ENCODE measurements at places on chromosomes 7 and 10.

GRCh38 chr10:18610517-18610916, 40.9 kb downstream of the NSUN6 start:
- DNase-seq, result no peak

GRCh38 chr7:149474309-149475120, 13.7 kb upstream of the ZNF777 start:
- DNase-seq, result no peak

DNA sequence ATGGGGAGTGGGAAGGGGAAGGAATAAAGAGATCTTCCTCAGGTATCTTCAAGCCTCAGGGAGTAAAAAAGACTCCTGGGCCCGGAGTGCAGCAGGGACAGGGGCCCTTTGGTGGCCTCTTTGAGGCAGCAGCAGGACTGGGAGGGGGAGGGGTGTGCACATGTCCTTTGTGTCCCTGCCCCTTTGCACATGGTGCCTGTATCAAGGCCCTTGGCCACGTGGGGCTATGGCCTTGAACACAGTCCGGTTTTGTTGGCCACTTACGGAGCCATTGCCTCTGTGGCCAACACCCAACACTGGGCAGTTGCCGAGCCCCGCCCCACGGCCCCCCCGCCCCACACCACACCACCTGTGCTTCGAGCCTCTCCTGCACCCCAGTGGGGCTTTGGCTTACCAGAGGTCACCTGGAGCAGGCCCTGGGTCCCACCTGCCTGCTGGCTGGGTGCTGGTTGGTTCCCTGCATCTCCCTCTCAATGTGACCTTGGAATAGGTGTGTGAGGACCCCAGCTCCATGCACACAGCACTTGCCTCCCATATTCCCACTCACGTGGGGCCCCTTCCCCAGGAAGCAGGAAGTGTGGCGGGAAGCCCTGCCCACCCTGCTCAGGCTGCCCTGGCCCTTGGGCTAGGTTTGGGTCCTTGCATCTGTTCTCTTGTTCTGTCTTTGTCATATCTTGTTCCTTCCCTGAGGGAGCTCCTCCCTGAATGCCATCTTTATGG, 5.4 kb downstream of the SAP25 start:
- peak; percentile 42 for DNase-seq

- no peak for DNase-seq
Observed at GRCh38 chr7:23594879-23595604, 2.1 kb upstream of the CCDC126 start.

DNA sequence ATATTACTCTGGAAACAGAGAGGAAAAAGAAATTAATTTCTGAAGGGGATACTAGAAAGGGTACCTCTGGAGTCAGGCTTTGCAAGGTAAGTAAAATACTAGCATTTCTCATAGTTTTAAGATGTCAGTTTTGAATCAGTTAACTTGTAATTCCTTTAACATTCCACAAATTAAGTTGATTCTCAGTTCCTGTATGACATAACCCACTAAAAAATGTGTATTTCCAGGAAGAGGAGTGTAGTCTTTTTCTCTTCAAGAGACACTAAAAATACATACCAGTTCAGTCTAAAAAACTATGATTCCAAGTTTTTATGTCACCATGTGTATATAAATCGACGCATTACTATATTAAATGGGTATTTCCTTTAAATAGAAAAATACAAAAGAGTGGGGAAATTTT, 113.2 kb downstream of the CDK6 start:
- DNase-seq, result no peak

DNA sequence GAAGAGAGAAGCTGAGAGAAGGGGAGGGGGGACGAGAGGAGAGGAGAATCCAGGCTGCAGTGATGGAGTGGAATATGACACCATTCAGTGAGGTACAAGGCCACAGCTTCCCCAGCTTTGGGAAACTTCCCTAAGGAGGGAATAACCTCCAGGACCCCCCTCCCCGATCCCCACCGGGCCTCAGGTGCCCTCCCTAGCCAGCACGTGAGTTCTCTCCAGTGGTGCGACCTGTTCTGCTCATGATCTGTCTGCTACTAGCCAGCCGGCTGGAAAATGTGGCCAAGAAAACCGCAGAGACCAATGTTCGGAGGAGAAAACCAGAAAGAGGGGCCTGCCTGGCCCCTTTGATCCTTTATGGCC, 39.9 kb upstream of the AGK start:
- DNase-seq, result no peak

DNA sequence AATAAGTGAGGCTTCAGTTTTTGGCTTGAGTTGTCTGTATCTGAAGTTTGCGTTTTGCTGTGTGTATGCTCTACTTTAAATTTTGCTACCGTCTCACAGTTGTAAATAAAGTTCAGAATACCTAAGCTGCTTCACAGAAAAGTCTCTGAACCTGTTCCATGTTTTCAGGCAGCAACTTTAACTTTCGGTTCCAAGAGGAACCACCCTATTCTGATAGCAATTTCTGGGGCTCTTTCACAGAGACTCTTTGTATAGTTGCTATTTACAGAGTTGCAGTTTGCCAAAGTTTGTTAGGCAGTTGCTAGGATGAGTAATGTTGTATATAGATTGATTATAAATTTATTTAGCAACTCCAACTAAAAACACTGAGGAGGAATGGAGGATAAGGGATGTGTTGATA, 5.7 kb downstream of the FAM221A start:
- no peak for DNase-seq

- DNase-seq, result no peak
Observed at GRCh38 chr7:149375234-149376008, 85.4 kb downstream of the ZNF777 start.

- no peak for DNase-seq
Observed at GRCh38 chr10:89118091-89118490, 89.0 kb downstream of the CH25H start.

DNA sequence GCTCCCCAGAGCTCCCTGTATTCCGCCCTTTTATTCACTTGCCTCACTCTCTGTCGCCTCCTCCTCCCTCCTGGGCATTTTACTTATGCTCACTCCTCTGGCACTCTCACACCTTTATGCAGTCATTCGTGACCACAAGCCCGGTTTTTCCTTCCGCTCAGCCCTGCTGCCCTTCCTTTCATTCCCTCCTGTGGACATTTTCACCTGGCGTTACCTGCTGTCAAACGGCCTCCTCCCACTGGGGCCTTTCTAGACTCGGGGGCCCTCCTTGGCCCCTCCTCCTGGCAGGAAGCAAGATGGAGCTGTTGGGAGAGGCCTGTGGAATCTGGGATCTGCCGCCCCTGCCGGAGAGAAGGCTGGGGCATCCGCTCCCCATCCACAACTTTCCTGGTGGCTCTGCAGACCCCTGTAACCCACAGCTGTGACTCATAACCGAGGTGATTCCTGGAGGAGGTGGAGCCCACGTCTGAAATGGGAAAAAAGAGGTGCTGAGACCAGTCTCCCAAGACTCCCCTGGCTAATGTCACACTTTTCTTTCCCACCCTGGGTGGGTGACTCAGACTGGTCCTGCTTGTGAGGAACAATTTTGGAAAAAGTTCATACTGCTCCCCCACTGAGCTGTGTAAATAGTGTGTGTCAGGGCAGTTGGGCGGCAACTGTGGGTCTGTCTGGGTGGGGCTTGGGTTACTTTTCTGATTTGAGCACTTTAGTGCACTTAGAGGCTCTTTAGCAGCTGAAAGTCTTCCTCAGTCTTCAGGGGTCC, 1.2 kb downstream of the VCL start:
- DNase-seq, result peak; percentile 70

GRCh38 chr7:135825406-135825805, 76.8 kb upstream of the FAM180A start:
- DNase-seq, result no peak

- no peak for DNase-seq
Observed at GRCh38 chr7:141389140-141389796, 161.9 kb upstream of the AGK start.

- DNase-seq, result no peak
Observed at GRCh38 chr10:132291826-132292225, 15.9 kb downstream of the STK32C start.

- DNase-seq, result no peak
Observed at GRCh38 chr10:11787374-11787773, 35.8 kb upstream of the PROSER2 start.

GRCh38 chr7:28062197-28062991, 118.2 kb downstream of the JAZF1 start:
- DNase-seq, result no peak

- DNase-seq, result no peak
Observed at GRCh38 chr7:134694299-134694698, 47.6 kb downstream of the BPGM start.

- no peak for DNase-seq
Observed at GRCh38 chr10:48361176-48361575, 54.7 kb downstream of the MAPK8 start.

DNA sequence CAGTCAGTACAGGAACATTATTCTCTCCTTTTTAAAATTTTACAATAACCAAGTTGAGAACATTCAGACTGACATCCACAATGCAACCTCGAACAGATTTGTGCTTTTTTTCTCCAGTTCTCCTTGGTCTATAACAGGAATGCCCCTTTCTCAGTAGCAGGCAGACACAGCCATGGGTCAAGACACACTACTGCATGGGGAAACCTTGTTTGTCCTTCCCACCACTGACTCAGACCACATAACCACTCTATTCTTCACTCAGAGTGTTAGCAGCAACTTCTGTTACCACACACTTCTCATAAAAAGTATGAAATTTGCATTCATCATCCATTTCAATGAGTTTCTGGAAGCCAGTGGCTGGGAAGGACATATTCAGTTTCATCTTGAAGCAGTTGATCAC, 421.7 kb downstream of the ADRA2A start:
- DNase-seq, result no peak

- DNase-seq, result no peak
Observed at GRCh38 chr7:67550801-67551436, 554.3 kb downstream of the TYW1 start.

DNA sequence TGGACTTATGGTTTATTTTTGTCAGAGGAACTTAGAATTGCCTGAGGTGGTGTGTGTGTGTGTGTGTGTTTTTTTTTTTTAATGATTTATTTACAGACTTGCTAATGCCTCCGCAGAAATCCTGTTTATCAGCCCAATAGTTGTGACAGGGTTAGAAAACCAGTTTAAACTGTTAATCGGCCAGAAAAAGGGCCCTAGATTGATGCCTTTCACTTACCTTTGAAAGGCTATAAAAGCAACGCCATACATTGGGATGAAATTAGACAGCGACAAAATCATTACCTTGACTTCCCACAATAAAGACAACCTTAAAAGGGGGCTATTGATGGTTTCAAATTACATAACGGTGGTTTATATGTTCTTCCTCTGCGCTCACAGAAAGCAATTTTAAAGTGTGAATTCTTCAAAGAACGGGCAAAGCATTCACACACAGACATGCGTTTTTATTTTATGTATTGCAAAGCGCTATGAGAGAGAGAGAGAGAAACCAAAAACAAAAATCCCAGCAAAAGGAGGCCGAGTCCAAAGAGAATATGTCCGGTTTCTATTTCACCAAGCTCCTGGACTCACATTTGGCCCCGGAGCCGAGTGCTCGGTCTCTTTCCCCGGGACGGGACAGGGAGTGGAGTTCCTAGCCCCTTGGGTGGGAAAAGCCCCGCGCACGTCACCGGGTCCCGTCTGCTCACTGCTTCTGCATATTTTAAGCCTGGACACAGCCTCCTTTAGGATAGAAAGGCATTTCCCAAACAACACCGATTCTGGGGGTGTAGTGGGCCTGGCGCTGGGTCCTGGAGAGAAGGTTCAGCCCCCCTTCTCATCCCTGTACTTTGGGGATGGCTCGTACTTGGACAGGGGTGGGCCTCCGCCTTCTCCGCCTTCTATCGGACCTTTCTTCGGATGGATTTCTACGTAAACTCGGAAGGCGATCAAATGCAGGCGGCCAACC, 26.8 kb upstream of the VAX1 start:
- no peak for DNase-seq

DNA sequence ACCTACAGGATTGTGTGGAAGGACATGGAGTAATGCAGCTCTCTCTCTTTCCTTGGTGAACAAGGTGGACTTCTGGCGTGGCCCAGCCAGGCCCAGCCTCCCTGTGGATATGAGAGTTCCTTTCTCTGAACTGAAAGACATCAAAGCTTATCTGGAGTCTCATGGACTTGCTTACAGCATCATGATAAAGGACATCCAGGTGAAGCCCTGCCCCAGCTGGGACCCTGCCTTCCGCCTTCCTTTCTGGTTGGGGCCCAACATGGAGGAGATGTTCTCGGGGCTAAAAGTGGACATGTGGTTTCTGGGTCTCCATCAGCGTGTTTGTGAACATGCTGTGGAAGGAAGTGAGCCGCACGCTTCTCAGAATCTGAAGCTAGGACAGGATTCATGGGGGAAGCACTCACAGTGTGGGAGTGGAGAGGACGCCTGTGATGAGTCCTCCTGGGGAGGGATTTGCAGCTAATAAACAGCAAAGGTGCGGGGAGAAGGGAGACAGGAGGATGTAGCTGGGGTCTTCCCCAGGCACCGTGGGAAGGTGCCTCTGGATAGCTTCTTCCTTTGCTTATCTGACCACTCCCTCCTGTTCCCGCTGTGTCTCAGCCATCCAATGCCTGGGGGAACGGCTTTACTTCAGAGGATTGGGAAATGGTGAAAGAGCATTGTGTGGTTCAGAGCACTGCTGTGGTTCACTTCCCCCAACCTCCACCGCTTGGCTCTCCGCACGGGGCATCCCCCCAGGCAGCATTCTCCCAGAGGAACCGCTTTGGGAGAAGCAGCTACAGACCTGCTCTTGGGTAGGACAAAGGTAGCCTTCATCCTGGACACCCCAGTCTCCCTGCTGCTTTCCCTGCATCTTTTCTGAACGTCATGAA, 5.5 kb downstream of the CPA5 start:
- DNase-seq, result no peak

- no peak for DNase-seq
Observed at GRCh38 chr10:5470062-5470751, 29.2 kb downstream of the CALML5 start.

- no peak for DNase-seq
Observed at GRCh38 chr10:43222210-43222720, 44.6 kb downstream of the RASGEF1A start.

DNA sequence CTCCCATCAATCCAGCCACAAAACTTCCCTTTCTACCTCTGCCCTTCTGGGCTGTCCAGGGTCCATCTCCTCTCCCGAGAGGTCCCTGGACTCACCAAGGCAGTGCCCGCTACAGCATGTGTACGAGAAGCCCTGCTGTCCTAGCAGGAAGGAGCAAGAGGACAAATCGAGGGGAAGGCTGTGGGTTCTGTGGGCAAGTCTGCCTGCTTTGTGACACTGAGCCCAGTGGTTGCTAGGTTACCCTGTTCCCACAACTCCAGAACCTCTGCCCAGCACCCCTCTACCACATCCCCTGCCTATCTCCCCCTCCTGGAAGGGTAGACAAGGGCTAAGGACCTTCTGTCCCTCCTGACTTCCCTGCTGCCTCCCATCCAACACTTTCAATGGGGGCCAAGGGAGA, at the start of gene TBATA:
Gene TBATA (minus strand): TSS at position 188 of the 400 bp plus-strand sequence. CDS start 1,998 bp downstream, outside the sequence.
- no peak for DNase-seq

DNA sequence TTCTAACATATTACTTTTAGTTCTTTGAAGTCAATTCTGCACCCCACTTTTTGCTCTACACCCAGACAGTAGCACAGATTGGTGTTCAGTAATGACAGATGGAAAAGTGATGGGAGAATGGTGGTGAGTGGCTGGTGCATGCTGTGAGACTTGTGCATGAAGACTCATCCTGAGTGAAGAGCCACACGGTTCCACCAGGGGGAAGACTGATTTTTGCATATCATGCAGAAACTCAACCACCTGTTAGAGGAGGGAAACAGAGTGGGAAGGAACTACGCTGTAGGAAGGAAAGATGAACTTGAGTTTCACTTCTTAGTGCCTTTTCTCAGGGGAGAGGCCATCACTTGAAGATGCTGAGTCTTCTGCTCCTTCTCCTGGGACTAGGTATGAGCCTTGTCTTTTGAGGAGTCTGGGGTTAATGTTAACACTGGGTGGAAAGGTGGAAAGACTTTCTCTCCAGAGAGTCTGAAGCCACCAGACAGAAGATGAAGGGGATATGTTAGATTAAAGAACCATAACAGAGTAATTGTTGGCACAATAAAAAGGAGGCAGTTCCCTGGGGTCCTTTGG, 9.3 kb upstream of the PRSS1 start:
- no peak for DNase-seq
